Stimulated activated CD4-positive, alpha-beta T cell treated with anti-CD3 and anti-CD28 coated beads, Interleukin-15, amount 100 ng/mL, for 1 hour (primary cell): ENCODE measurements at places on chromosomes 13 and 19.

GRCh38 chr13:31213651-31214289, 14.0 kb downstream of the B3GLCT start:
- no peak for DNase-seq

DNA sequence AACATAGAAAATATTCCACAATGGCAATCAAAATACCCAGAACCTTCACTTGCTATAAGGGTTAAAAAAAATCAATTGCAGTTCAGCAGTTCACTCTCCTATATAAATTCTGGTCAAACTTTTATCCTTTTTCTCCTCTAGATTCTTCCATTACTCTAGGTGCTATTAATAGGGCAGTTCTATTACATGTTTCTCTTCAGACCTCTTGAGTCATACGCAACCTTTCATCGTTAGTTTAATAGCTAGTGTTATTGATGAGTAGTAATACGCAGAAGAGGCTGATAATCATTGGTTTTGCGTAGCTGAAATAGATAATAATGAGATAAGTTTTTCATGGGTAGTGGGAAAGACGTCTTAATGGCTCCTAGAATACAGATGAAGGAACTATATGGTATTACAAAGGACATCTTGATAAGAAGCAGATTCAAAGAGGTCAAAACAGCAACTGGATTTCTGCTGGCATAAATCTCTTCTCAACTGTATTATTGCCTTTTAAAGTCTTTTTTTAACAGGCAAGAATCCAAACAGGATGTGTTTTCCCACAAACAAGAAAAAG, 118.3 kb upstream of the STARD13 start:
- DNase-seq, result no peak

DNA sequence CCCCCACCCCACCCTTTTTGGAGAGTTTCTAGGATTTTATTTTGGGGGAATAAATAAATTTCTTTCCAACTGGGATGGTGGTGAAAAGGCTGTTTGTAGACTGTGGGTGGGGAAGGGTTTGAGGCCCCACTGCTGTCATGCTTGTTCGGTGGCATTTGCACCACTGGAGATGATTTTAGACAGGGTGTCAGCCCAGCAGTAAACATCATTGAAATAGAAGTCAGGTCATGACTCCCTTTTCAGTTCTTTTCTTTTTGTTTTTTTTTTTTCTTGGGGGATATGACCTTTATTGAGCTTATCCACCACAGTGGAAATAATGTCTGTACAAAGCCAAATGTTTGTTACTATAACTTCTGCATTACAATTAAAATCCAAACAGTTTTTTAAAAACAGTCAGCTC, 14.1 kb downstream of the UBAC2 start:
- DNase-seq, result no peak

DNA sequence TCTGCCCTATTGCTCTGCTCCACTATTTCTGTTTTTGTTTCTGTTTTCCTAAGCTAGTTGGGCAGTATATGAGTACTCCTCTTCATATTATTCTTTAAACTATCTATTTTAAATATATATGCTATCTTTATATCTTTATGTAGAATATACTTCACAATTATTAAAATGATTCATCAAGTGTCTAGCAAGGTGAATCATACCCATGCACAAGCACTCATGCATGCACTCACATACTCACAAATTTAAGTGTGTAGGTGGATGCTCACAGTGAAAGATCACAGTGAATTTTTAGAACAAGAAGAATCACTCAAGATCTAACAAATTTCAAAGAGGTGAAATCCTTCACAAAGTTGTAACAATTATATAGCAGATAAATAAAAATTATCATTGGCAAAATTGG, 435.6 kb upstream of the SLITRK5 start:
- no peak for DNase-seq

DNA sequence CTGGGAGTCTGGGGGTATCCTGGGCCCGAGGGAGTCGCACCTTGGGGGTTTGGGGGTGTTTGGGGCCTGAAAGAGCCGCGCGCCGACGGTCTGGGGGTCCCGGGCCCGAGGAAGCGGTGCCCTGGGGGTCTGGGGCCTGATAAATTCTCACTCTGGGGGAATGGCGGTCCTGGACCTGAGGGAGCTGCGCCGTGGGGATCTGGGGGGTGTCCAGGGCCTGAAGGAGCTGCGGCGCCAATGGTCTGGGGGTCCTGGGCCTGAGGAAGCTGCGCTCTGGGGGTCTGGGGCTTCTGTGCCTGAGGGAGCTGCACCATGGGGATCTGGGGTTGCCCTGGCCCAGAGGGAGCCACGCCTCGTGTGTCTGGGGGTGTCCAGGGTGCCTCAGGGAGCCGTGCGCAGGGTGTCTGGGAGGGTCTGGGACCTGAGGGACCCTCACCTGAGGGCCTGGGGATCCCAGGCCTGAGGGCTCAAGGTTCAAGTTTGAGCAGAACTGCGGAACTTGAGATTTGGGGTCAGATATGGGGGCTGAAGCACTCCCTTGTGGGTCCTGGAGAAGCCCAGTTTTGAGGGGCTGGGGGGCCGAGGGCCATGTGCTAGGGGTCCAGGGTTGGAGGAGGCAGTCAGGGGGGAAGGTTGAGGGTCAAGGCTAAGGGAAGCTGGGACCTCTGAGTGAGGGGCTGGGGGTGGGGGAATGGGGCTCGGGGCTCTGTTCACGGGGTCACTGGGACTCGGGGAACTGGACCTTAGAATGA, 1.1 kb downstream of the HDGFL2 start:
- DNase-seq, result no peak

- no peak for DNase-seq
Measured at GRCh38 chr19:51027126-51027806, 850 bp upstream of the KLK11 start.

- DNase-seq, result no peak
Measured at GRCh38 chr13:75467040-75467728, 14.8 kb downstream of the TBC1D4 start.

DNA sequence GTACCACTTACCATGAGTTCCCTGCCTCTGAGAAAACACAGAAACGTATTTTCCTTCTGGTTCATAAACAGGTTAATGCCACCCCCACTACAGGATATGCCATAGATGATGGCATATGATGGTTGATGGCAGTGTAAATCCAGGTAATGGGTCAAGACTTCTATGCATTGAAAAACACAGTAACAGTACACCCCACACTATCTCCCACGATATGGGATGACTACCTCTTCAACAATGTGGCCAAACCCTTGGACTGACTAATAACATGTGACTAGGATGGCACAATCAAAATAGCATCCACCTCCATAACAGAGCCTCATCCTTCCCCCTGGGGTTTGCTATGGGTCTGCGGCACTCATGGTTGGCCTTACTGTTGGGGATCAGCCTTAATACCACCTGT, 22.0 kb downstream of the ZNF235 start:
- DNase-seq, result no peak

DNA sequence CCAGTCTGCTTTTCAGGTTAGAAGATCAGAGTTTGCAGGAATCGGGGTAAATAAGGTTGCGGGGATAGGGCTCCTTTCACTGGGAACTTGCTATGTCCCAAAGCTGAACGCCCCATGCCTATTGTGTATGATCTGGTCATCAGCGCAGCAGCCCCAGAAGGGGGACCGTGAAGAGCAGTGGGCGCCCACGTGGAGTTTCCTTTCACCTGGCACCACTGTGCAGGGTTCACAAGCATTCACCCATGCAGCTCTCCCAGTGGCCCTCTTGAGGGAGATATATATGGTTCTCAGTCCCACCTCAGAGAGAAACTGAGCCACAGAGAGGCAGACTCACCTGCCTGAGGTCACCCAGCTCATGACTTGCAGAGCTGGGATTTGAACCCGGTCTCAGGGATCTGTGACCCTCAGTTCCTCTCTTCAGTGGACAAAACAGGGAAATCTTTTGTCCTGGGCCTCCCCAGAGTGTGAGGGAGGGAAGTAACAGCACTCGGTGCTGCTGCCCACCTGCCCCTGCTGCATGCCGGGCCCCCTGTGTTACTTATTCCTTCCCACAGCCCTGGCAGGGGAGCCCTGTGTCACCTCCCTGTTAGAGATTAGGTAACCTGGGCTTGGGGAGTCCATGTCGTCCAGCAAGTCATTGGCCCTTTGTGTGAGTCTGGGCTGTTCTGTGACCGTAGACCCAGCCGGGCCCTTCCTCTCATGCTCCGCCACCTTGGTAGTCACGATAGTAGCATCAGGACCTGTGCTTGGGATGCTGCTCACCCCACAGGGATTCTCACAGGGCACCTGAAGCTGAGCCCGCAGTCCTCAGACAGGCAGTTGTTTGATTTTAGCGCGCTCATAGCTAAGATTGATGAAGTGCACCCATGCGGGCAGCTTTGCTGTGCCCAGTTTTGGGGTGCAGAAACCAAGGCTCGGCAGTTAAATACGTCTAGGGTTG, 27.9 kb downstream of the PPP5C start:
- no peak for DNase-seq

DNA sequence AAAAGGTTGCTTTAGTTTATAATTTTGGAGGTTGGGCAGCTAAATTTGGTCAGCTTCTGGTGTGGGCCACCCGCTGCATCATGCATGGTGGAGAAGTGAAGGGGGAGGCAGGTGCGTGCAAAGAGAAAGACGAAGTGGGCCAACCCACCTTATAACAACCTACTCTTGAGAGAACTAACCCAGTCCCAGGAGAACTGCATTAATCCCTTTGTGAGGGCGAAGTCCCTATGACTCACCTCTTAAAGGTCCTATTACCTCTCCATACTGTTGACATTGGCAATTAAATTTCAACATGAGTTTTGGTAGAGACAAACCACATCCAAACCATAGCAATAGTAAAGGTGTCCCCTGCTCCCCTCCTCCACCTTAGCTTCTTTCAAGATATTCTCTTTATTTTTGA, 7.7 kb upstream of the FGF9 start:
- no peak for DNase-seq

DNA sequence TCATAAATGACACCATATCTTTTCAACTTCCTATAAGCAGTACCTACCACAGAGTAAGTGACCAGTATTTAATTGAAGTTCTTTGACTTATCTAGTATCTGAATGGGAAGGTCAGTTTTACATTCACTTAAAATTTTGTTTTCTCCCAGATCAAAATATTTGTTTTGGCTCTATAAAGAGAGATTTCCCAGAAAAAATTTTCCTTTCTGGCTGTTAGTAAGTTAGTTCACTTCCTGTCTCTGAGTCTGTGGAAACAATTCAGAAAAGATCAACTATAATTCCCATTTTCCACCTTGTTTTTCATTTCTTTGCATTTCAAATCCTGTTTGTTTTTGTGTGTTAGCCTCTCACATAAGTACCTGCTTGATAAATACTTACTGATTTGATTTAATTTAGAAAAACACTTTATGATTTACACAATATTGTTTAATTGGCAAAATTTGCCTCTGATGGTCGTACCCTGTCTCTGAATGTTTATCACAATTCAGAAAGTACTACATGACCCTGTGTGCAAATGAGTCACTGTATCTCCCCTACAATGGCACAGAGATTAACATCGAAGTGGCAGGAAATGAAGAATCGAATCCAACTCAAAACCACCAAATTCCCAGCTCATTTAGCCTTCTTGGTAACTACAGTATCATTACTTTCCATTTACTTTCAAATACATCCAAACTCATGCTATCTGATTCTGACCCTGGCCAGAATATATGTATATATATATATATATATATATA, 15.4 kb upstream of the MED4 start:
- no peak for DNase-seq

GRCh38 chr19:49017041-49017665, at the start of gene LHB:
Gene LHB, minus strand, starts transcription at chr19:49017091. Its CDS starts 10 bp downstream, at chr19:49017081.
- no peak for DNase-seq

DNA sequence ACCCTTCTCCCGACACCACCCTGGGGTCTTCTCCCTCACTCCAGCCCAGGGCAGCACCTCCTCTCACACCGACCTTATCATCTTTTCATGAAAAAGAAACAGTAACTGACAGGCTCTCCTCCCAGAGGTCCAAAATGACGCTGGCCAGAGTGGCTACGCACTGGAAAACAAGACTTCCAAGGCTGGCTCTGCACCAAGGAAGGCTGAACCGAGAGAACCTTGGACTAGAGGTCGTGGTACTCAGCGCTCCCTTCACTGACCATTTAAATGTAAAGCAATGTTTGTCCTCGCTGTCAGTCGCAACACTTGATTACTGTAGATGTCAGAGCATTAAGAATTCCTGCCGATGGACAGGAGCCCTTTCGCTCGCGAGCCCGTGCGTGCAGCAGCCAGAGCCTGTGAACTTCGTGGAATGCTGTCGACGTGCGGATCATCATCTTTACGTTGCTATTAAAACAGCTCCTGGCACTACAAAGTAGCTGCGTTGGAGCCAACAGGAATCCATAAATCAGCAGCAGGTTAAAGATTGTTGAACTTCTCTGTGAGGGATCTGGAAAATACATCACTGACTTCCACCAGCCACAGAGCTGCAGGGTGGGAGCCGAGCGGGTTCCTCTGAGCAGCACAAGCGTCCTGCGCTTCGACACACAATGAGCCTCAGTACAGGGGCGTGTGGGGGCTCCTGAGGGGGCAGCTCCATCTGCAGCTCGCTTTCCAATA, 125.5 kb upstream of the MCF2L start:
- DNase-seq, result no peak

- no peak for DNase-seq
Measured at GRCh38 chr13:51912511-51913225, 50.9 kb downstream of the CCDC70 start.

DNA sequence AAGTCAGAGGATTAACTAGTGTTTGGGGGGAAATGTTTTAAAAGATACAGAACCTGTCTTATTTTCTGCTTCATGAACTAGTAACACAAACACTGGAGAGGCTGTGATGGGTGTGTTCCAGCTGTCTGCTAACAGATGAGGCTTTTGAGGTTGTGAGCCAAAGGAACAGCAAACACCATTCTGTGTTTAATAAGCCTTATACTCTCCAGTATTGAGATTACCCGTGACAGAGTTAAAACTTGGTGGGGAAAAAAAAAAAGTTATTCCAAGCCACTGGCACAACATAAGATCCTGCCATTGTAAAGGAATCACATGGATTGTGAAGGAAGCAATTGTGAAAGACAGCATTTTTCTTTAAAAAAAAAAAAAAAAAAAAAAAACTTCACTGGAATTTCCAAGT, 48.4 kb downstream of the KCTD12 start:
- DNase-seq, result no peak

DNA sequence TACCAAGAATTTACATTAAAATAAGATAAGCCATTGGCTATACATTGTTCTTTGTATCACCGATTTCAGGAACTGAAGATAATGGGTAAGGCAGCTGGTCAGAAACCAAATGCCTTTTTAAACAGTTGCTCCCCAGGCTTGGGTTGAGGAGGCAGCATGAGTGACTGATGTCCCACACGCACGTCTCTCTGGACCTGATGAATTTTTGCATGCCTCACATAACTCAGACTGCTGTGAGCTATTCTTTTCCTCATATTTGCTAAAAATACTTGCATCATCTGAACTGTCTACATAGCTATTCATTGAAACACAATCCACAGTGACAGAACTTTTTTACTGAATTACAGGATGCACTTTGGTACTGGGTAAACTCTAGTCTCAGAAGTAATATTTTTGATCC, 123.6 kb upstream of the MAB21L1 start:
- no peak for DNase-seq
